ENCODE measurements at places on chromosomes 12 and 14.

GRCh38 chr12:10847744-10848143, 1.5 kb downstream of the PRR4 start:
- DNase-seq: no peak

- DNase-seq: peak; percentile 60
Observed at GRCh38 chr12:68497107-68497506, 113.6 kb upstream of the RAP1B start.

DNA sequence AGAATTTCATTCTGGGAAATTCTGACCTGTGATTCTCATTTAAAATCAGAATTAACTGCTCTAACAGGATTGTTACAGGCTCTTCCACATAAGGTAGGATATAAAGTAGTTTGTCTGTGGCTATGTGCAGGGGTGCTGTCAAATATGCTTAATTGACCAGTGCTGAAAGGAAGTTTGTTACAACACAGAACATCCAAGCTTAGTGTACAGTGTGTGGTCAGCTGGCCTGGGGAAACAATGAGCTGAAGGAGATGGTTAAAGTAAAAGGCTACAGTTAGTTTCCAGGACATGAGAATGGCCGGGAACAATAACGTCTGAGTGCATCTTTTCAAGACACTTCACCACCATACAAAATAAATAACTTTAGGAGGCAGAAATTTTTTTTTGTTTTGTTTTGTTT, 68.0 kb downstream of the PKP2 start:
- DNase-seq: peak; percentile 70

- DNase-seq: no peak
Observed at GRCh38 chr14:68805414-68805813, 12.5 kb upstream of the ZFP36L1 start.

DNA sequence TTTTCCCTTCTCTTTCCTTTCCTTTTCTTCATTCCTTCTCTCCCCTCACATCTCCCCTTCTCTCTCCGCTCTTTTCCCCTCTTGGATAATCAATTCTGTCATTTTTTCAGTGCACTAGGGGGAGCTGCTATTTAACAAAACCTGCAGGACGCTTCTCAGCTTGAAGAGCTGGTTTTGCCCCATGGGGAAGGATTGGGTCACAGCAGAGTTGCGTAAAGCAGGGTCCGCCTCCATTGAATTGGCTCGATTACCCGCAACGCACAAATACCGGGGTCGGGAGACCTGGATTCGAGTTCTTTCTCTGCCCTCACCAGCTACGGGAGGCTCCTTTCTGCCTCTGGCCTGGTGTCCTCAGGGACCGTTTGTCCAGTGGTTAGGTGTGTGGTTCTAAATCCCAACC, 42.1 kb upstream of the CHGA start:
- peak; percentile 31 for DNase-seq

- DNase-seq: no peak
Observed at GRCh38 chr12:57551637-57552305, 1.9 kb downstream of the KIF5A start.

GRCh38 chr12:4271717-4272423, 1.7 kb upstream of the CCND2 start:
- peak; percentile 59 for DNase-seq

DNA sequence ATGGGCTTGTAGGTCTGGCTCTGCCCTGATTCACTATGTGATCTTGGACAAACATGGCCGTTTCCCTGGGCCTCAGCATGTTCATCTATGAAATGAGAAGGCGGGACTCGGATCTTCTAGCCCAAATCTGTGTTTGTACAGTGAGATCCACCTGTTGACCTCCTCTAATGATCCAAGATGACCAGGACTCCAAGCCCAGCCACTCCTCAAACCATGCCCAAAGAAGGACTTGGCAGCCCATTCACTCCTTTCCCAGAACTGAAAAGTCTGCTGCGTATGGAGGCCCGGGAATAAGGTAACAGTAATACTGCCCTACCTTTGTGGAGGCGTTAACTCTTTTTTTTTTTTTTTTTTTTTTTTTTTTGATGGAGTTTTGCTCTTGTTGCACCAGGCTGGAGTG, 39.9 kb downstream of the APPL2 start:
- no peak for DNase-seq

DNA sequence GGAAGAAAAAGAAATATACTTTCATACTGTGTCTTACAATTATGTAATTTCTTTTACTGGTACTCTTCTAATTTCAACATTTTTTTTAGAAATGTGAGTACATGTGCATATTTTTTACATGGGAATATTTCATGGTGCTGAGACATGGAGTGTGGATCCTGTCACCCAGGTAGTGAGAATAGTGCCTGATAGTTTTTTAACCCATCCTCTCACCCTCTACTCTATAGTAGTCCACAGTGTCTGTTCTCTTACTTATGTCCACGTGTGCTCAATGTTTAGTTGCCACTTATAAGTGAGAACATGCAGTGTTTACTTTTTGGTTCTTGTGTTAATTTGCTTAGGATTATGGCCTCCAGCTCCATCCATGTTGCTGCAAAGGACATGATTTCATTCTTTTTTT, 548.8 kb downstream of the AACS start:
- no peak for DNase-seq

GRCh38 chr12:13670285-13670866, 311.0 kb downstream of the GRIN2B start:
- DNase-seq: no peak

GRCh38 chr12:52865090-52865944, 16.5 kb upstream of the KRT78 start:
- DNase-seq: peak; percentile 68

GRCh38 chr12:96486751-96487613, 2.4 kb upstream of the CFAP54 start:
- DNase-seq: peak; percentile 85

DNA sequence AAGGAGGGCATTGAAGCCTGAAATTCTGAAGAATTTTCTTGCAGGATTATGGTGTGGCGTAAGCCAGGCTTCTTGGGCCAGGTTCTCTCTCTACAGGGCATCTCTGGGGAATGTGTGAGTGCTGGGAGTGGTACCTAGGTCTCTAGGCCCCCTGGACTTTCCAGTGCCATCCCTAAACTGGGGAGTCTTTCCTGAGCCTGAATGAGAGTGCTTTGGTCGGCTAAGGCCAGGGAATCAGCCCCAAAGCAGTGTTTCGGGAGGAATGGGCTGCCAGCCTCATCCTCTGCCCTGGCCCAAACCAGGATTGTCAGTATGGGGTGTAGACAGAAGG, 93.9 kb downstream of the CALM1 start:
- DNase-seq: no peak

- DNase-seq: peak; percentile 67
Observed at GRCh38 chr12:76226397-76226796, 121.8 kb downstream of the BBS10 start.

DNA sequence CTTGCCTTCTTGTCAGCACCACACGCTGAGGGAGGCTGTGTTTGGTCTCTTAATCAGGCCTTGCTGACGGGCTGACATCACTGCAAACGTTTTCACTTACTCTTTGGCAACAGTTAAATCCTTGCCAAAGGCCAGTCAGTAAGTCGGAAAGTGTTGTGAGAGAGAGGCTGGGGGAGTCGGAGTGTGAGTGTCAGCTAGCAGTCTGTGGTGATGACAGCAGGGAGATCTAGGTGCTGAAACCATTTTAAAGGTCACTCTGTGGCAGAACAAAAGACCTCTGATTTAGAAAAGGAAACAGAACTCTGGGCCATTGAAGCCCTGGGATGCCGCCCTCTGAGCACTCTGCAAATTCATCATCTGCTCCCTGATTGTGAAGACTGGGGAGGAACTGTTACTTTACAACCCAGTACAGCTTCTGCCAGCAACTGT, 143.5 kb downstream of the PAX9 start:
- DNase-seq: peak; percentile 67
